ENCODE measurements at places on chromosomes 1 and 21.
A peak's percentile ranks its signal among the peaks of the same experiment; 100 is the strongest.

DNA sequence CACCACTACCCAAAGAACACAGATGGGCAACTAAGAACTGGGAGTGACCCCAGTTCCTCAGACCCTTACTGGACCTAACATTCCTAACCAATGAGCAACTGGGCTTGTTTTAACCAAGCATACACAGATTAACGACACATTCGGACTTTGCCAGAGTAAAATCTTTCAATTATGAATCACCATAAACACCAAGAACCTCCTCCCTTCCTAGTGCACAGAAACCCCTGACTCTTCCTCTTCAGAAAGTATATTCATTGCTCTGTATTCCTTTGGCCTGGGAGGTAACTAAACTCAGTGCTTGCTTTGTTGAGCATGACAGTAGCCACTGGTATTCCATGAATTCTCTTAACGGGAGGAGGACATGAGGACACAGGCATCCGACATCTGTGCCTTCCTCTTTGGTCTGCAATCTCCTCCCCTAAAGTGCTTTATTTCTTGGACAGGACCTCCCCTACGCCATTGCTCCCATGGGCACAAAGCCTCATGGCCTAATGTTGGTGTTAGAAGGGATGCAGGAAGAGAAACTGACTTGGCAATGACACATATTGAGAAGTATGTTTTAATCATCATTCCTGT lies 42.7 kb downstream of the SEC16B start:
- DNase-seq, result peak; percentile 60

- DNase-seq, result no peak
These were observed 86.8 kb downstream of the TEX35 start for GRCh38 chr1:178599745-178600144.

DNA sequence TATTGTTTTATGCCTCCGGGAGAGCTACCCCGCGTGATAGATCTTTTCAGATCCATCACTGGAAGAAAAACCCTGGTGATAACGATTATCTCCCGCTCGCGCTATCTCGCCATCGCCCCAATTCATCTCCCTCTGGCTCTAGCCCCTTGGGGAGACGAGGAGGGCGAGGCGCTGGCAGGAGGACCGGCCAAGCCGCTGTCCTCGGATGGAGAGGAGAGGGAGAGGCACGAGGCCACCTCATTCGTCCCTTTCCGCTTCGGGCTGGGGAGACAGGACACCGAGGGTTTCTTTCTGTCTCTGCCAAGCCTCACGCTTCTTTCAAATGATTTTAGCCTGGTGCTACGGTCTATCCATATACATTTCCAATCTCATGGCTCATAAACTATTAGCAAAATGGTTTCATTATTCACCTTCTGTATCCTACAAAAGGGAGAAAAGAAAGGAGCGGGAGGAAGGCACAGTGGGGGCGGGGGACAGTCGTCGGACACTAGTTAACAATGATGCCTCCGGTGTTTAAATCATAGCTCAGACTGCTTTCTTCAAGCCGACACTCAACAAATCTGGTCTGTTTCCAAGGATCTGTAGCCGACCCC lies 415.0 kb upstream of the ESRRG start:
- no peak for DNase-seq

DNA sequence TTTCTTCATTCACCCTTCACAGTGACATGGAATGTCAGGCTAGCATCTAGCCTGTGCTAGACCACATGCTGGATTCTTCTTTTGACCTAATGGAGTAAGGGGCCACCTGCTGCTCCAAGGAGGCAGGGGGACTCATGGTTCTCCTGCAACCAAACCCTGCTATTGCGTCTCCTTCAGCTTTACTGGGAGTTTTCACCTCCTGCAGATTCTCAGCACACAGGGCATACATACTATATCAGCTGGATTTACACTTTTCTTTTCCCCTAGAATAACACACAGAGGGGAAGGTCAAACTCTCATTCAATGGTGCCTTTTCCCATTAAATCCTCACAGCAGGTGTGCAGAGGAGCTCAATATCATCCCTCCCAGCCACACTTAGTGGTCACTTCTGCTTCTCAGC lies 16.6 kb upstream of the AK5 start:
- DNase-seq, result no peak

GRCh38 chr1:153355445-153356071 lies 2.1 kb upstream of the S100A9 start:
- DNase-seq, result no peak

DNA sequence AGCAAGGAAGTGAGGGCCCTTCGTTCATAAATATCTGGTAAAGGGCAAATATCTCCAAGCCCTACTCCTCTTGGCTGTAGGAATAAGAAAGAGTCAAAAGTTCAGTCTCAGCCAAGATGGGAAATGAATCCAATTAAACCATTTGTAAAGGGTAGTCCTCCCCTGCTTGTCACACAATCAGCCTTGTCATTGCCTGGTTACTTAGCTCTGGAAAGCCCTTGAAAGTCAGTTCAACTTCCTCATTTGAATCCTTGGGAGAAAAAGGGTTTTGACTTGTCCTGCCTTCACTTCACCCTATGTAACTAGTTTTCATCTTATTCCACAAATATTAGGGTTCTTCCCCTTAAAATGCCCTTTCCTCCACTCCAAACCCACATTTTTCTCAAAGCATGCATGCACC lies 100.0 kb downstream of the ELAVL4 start:
- no peak for DNase-seq

DNA sequence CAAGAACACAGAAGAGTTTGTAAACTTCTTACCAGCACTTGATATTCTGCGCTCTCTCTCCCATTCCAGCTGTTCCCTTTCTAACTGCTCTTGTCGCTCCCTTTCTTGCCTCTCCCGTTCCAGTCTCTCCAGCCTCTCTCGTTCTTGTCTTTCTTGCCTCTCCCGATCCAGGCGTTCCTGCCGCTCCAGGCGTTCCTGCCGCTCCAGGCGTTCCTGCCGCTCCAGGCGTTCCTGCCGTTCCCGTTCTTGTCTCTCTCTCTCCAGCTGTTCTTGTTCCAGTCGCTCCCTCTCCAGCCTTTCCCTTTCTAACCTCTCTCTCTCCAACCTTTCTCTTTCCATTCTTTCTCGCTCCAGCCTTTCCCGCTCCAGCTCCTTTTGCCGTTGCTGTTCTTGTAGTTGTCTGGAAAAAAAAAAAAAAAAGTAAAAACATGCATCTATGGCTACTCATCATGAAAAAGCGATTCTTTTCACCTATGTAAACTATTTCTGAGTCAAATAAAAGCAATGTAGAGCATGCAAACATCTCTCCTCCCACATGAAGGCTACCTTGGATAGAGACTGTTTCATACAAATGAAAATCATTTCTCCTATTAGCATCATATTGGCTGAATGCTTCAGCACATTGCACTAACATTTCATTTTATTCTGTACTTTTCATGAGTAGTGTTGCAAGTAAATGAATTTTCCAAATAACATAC lies 91.5 kb upstream of the LBR start:
- no peak for DNase-seq

GRCh38 chr1:235843461-235843961 lies 23.2 kb downstream of the LYST start:
- DNase-seq, result no peak

- no peak for DNase-seq
These were observed 28.6 kb downstream of the COL6A1 start for GRCh38 chr21:46009951-46010705.

- DNase-seq, result no peak
These were observed 321.4 kb downstream of the MATN1 start for GRCh38 chr1:30402031-30402430.

DNA sequence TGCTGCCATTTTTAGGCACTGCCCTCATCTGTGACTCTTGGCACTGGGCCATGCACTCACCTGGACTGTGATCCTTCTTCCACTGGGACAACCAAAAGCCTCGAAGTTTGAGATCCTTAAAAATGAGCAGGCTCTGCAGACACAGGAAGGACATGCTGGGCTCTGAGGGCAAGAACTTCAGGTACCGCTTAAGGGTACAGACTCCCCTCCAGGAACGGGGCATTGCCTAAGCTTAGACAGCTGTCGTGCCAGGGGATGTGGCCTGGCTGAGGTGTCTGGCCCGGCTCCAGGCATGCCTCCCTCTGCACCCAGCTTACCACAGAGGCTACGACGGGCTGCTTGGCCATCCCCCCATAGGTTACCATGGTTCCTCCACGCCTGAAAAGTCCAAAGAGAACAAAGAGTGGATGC lies 14.2 kb upstream of the SRSF4 start:
- DNase-seq, result no peak

GRCh38 chr1:155858800-155859233 lies 550 bp upstream of the SYT11 start:
- peak; percentile 48 for DNase-seq

- DNase-seq, result no peak
These were observed 34.1 kb downstream of the NIBAN1 start for GRCh38 chr1:184940226-184940625.

- DNase-seq, result no peak
These were observed 41.9 kb downstream of the JUN start for GRCh38 chr1:58741678-58742553.

DNA sequence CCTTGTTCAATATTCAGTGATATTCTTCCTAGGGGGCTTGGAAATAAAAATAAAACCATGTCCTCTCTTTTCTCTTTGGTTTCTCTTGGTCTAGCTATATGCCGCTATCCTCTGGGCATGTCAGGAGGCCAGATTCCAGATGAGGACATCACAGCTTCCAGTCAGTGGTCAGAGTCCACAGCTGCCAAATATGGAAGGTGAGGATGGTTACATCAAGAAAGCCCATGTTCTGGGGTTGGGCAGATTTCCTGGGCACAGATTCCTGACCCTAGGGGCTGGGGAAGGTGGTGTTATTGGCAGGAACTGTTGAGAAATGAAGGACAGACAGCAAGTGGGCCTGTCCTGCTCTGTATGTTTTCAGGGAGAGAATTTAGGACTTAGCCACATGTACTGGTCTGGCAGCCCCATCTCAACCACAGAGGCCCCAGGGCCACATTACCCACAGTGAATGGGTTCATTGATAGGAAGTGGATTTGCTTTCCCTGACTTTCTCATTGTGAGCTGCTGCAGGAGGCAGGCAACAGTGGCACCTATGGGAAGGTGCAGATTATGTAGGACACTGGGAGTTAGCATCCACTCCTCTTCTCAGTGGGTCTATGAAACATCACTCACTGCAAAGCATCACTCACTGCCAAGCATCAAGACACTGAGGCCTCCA lies 37.4 kb upstream of the HSD17B7 start:
- no peak for DNase-seq

DNA sequence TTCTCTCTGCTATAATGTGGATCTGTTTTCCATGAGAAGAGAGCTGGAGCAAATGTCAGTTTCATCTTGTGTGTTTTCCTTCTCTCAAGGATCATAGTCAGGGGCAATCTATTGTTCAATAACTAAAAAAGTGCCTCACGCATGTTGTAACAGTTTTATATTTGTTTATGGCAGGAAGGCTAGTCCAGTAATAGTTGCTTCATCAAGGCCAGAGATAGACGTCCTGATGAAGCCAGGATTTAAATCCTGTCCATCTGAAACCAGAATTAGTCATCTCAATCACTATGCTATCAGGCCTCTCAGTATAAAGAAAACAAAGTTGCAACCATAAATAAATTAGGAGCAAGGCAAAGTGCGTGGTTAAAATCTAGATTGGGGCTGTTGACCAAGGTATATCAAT lies 30.2 kb upstream of the DUSP10 start:
- no peak for DNase-seq

DNA sequence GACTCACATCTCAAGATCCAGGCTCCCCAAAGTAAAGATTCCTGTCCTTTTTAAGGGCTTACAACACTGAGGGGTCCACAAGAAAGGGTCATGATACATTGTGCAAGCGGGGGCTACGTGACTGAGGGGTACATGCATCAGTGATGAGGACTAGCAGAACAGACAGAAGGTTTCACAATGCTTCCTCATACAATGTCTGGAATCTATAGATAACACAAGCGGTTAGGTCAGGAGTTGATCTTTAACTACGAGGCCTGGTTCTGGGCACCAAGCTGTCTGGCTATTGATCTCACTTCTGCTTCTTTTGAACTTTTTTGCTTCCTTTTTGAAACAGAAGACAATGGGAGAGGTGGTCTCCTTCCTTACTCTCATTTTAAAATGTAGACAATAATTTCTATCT lies 718.6 kb downstream of the AMY1C start:
- no peak for DNase-seq

GRCh38 chr1:60695716-60696171 lies 386.6 kb upstream of the NFIA start:
- DNase-seq, result no peak

DNA sequence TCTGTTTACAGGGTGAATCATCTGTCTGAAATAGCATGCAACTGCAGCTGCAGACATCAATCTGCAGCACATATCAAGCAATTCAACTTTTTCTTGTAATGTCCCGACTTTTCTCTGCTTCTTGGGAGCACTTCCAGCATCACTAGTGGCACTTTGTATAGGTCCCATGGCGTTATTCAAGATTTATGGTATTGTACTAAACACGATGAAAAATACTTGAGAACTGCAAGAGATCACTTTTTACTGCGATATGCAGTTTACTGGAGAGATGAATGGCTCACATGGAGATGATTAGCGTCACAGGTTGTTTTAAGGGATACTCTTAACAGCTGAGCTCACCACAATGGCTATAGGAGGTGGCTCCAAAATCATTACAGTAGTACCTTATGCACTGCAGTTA lies 7.2 kb upstream of the SCMH1 start:
- no peak for DNase-seq

- no peak for DNase-seq
These were observed 17.1 kb upstream of the NTNG1 start for GRCh38 chr1:107123741-107124140.

GRCh38 chr1:21966247-21967000 lies 10.4 kb upstream of the CELA3B start:
- DNase-seq, result peak; percentile 44

DNA sequence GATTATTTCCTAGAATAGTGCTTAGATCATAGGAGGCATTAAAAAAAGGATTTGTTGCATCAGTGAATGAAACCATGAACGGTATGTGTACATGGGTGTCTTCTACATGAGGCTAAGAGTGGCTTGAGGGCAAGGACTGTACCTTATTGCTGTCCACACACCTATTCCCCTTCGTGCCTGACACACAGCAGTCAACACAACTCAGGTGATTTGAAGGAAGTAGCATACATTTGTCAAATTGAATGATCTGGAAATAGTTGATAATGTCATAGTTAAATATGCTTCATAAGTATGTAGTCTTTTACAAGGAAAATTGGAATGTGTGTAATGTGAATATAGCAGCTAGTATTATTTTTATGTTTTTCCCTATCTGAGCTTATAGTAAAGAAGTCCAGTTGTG lies 189.0 kb upstream of the DAB1 start:
- no peak for DNase-seq
